Large intestine (tissue), 12 donors: ENCODE measurements at places on chromosomes 5 and 9.

DNA sequence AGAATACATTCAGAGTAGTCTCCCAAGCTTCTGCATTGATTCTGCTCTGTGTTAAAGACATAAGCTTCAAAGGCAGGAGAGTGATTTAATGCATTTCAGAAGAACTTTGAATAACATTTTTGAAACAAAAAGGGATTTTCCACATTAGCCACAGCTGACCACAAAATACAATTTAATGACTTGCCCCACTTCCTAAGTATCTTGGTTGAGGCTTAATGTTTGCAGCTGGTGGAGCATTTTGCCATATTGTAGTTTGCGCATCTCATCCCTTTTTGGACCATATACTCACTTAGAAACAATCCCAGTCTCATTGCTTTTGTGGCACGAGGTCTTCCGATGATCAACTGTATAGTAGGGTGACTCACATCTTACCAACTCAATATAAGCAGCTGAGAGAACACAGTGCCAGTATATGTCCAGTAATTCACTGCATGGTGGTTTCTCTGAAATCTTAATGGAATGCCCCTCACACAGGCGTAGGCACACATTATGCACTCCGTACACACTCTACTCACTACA, 455.8 kb upstream of the PTGER4 start:
- no peak for DNase-seq

DNA sequence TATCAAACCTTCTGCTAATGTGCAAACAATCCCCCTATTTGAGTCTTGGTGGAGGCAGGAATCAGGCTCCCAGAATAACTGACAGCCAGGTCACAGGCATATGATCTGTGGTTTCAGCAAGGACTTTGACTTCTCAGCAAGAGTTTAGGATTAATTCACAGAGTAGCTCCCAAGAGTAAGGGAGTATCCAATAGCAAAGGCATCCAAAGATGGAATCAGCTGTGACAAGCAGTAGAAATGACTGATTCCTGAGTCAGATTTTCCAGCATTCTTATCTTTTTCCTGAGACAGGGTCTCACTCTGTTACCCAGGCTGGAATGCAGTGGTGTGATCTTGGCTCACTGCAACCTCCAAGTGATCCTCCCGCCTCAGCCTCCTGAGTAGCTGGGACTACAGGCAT, 108.3 kb downstream of the EPB41L4A start:
- DNase-seq = no peak

- peak; percentile 76 for DNase-seq
These were observed 52.8 kb downstream of the IRF1 start for GRCh38 chr5:132437604-132438266.

- peak; percentile 19 for DNase-seq
These were observed at the start of gene FGD3 for GRCh38 chr9:92947268-92948037. FGD3 (plus strand) TSS chr9:92947523; CDS start chr9:92976257, 28,734 bp downstream.

DNA sequence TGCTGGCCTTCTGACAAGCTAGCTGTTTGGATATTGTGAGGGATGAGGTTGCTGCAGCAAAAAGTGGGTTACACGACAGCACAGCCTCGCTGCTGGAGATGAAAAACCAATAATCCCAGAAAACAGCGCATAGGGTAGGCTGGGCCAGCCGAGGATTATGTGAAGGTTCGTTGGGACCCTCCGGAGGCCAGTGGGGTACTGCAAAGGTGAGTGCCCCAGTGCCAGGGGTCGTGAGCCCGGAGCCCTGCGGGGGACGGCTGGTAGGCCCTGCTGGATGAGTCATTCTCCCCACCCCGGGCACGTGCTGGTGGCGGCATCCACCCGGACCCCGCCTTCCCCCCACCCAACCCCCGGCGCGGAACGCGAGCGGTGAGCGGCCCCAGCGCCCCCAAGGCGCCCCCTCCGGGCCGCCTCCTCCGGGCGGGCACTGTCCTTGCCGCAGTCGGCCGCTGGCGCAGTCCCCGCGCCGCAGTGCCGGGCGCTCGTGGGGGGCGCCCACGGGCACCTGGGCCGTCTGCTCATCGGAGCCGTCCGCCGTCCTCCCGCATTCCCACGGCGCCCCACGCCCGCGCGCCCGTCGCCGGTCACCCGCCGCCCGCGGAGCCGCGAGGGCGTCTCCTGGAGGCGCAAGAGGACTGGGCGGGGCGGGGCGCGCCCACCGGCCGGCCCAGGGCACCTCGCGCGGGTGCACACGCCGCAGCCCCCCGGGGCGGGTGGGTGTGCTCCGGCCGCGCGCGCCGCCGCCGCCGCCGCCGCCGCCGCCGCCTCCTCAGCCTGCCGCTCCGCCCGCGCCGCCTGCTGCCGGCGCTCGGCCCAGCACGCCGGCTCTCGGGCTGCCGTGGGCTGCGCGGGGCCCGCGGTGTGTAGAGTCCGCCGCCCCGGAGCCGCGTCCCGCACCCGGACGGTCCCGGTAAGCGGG, at the start of gene PHF24:
Gene PHF24, plus strand, starts transcription at position 794 of the 919 bp plus-strand sequence. CDS start 13,014 bp downstream, outside the sequence.
- DNase-seq = peak; percentile 12

DNA sequence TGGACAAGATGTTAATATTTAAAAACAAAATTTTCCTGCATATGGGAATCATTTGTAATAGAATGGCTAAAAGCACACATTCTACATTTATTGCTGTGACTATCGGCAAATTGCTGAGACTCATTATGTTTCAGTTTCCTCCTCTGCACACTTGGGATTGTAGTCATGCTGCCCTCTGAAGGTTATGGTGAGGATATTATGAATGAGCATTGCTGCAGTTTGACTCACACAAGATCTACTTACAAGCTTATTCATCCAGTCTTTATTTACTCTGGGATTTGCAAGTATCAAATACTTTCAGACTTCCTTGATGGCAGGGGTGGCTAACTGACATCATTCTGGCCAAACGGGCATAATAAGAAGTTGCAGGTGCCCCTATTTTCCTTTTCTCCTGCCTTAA, 9.5 kb upstream of the NFIL3 start:
- peak; percentile 70 for DNase-seq

- DNase-seq = no peak
These were observed 348.3 kb downstream of the ISL1 start for GRCh38 chr5:51731421-51732029.

DNA sequence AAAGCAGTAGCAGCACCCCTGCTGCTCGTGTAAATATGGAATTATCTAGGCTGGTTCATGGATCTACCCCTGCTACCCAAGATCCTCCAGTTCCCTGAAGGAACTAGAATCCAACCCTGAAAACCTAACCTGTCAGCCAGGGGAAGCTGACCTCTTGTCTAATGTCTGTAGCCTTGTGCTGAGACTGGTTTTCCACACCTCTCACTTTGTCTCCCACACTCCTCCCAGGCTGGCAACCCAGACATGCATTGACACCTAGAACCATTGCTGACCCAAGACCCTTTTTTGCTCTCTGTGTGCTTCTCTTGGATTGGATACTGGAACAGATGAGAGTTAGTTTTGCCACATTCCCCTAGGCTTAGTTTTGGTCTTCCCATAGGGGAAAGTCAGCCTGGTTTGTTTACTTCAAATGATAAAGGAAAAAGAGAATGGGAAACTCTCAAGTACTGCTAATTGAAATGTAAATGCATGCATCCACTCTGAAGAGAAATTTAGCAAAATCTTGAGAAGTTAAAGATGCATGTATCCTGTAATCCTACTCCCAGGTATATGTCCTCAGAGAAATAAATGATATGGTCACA, 36.6 kb upstream of the NR4A3 start:
- DNase-seq = no peak

- no peak for DNase-seq
These were observed 295.3 kb upstream of the SLC24A2 start for GRCh38 chr9:20084125-20084524.

DNA sequence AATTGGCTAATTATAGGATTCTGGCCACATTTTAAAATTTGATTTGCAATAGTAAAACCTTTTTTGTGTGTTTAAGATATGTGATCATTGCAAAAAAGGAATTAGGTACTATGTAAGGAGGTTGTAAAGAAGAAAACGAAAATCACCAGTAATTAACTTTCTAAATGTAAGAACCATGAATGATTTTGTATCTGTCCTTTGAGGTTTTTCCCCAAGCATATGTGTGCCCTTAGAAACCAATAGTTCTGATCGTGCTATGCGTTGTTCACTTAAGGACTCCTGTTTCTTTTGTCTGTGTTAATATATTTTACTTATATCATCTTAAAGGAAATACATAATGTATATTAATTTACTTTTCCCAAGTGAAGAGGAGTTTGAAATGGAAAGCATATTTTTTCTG, 410.2 kb downstream of the PSAT1 start:
- no peak for DNase-seq

DNA sequence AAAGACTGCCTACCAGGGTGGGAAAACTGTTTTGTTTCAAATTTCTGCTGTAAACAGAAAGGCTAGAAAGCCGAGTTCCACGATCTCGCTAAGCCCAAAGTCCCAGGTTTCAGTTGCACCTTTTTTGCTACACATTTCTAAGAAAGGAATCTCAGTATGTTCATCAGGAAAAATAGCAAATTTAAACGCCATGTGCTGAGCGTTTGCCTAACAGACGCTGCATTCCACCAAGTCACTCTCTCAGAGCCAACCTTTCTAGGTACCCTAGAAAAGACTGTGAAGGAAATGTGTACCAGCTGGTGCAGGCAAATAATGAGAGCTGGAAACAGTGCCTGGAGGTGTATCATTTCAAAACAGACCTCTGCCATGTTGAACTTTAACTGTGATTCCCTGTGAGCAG, 71.8 kb downstream of the FRMD3 start:
- DNase-seq = no peak

DNA sequence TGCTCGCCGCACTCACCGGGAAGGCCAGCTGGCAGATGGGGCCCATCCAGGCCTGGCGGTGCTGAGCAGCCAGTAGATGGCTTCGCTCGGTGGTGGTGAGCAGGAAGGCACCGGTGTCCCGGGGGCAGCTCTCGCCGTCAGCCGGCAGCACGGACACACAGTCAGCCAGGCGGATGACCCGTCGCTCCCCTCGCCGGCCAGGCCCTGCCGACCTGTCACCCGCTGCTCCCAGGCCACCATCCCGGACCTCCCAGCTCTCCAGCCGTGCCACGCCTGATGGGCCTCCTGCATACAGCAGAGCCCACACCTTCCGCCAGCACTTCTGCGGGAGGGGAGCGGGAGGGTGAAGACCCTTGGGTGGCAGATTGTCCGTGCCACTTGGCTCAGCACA, 1.4 kb downstream of the DOK3 start:
- DNase-seq = no peak

- no peak for DNase-seq
These were observed 13.0 kb downstream of the SMIM3 start for GRCh38 chr5:150791536-150791935.

DNA sequence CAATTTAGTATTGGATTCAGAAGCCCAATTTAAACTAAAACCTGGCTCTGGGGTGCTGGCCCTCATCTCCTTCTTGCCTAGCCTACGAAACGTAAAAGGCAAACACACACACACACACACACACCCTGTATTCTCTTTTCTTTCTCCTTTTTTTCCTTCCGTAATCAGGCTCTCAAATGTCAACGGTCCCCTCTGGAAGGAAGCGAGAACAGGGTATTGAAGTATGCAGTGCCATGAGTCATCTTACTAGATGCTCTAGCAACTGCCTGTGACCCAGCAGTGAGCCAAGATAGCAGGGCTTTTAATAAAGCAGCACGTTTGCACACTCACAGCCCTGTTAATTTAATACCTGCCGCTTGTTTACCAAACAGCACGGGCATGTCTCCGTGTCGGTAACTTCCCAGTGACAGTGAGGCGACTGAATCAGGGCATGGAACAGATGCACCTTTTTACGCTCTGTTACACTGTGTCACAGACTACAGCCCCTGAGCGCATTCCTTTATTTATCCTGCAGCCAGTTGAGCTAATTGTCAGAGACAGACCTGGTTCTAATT, 243.8 kb downstream of the BNC2 start:
- DNase-seq = no peak

DNA sequence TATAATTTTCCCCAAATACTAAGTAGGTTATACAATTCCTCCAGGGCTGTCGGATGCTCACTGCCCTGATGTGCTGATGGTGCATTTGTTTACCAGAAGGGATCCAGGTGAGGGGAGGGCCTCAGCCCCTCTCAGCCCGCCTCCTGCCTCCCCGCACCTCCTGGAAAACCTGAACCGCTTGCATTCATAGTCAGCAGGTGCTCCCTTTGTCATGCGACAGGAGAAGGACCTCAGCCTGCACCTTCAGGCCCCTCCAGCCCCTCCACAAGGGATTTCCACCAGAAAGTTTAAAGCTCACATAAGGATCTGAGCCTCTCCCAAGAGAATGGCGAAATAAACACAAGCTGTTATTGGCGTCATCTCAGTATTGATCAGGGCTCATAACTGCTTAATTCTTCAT, 36.5 kb upstream of the NTNG2 start:
- no peak for DNase-seq

DNA sequence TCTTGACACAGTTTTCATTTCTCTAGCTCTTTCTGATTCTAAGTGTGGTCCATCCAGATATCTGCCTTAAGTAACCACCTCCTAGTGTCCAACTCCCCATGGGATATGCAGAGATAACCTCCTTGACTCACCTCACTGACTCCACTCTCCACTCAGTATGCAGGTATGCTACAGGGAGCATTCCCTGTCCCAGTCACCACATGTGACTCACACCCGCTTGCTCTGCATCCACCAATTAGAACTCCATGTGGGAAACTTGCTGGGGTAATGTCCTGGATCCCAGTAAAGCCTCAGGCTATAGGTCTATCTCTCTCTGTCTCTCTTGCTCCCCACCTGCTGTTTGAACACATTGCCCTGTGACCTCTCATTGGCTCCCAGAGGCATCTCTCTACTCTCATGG, 563.9 kb downstream of the HTR1A start:
- no peak for DNase-seq
